Caco-2 (cell line): ENCODE measurements at places on chromosomes 11 and 22.

- DNase-seq: no peak
Measured at GRCh38 chr11:94183251-94183885, 54.7 kb downstream of the PANX1 start.

- DNase-seq: no peak
Measured at GRCh38 chr22:49370627-49371301, 456.9 kb downstream of the BRD1 start.

- DNase-seq: no peak
Measured at GRCh38 chr11:124923296-124923695, 4.2 kb downstream of the HEPN1 start.

DNA sequence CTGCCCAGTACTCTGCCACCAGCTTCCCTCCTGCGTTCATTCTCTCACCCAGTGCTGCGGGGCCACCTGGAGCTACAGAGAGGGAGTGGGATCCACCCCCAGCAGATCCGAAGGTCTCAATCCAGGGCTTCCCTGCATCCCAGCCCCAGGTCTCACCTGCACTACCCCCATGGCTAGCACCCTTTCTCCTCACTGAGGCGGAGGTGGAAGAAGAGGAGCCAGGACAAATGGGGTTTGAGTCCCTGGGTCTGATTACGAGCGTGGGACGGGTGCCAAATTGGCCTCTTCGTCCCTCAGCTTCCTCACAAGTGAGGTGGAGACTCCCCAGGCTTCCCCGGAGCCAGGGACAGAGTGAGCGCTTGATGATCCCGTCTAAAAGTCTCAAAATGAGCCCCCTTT is 64.2 kb downstream of the NFAM1 start:
- no peak for DNase-seq

GRCh38 chr11:7965386-7965785 is at the start of gene NLRP10:
NLRP10 (minus strand) TSS chr11:7965447; CDS start chr11:7963495, 1,952 bp downstream.
- no peak for DNase-seq

GRCh38 chr22:37492428-37493344 is 6.5 kb upstream of the MFNG start:
- no peak for DNase-seq

DNA sequence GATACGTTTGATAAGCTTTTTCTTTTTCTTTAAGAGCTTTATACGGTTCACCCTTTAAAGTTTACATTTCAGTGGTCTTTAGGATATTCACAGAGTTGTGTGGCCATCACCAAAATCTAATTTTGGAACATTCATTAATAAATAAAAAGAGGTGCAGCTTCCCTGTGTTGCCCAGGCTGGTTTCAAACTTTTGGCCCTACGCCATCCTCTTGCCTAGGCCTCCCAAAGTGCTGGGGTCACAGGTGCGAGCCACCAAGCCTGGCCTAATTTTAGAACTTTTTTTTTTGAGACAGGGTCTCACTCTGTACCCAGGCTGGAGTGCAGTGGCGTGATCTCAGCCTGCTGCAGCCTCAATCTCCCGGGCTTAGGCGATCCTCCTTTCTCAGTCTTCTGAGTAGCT is 30.6 kb downstream of the MED15 start:
- no peak for DNase-seq

DNA sequence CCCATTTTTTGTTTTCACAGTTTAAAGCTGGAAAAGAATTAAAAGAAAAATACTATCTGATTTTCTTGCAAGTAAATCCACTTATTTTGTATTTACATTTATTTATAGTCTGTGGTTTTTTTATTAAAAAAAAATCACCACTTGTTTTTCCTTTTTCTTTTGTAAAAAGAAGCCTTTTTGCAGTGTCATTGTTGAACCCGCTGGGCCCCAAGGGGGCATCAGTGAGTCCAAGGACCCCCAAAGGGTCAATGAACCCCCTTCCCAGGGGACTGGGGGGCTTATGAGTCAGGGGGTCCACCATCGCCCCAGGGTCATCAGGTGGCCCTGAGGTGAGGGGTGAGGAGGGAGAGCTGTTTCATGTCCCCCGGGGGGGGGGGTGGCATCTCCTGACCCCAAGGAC is 34.0 kb upstream of the EIF3D start:
- no peak for DNase-seq

GRCh38 chr11:117610901-117611300 is 186.1 kb downstream of the DSCAML1 start:
- DNase-seq: no peak

- no peak for DNase-seq
Measured at GRCh38 chr22:20244691-20245576, 23.2 kb downstream of the RTN4R start.

DNA sequence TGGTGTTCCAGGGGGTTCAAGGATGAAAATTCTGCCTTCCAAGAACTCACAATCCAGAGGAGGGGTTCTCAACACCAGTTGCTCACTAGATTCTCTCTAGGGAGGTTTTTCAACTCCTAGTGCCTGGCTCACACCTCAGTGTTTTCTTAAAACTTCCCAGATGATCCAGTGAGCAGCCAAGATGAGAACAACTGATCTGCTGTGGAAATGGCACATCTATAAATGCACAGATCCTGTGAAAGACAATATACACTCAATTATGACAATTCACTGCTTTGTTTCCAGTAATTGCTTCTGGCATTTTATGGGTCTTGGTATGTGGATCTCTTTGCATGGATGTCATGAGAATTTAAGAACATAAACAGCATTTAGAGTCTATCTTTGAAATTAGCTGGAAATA is 45.2 kb upstream of the PRSS23 start:
- DNase-seq: no peak
